ENCODE measurements at places on chromosomes 13 and 19. TPM values are rescaled to one million over a fixed set of nuclear protein-coding genes. Genes with fewer than 3 reads are reported as not detected.

The CRX gene
- not detected for total RNA-seq

The VSTM1 gene
- not detected for total RNA-seq

GRCh38 chr13:111856571-111856970 lies 210.4 kb upstream of the SOX1 start:
- DNase-seq = no peak

- DNase-seq = no peak
These were observed 69.2 kb upstream of the KCTD15 start for GRCh38 chr19:33727331-33727998.

DNA sequence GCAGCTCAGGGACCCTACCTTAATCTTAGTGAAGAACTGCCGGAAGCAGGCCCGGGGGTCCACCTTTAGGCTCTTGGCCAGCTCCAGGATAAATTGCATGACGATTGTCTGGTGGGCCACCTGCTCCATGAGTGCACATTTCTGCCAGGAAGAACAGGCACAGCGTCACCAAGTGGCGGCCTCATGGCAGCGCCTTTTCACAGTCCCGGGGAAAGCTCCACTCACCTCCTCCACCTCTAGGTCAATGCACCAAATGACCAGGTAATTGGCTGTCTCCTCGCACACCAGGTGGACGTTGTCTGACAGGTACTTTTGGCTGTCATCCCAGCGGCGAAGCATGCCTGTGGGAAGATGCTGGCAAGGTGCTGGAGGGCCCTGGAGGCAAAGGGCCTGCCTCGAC lies 8.3 kb downstream of the CDC37 start:
- DNase-seq = no peak

The KLC3 gene
- total RNA-seq = not detected

The SULT2A1 gene
- not detected for total RNA-seq

GRCh38 chr19:1746401-1747284 lies 6.7 kb upstream of the ONECUT3 start:
- no peak for DNase-seq

The DHRS12 gene
- 10.0 TPM for total RNA-seq

- DNase-seq = no peak
These were observed at the start of gene PPFIA3 for GRCh38 chr19:49119411-49120324. PPFIA3 (plus strand) TSS chr19:49119544; CDS start chr19:49127874, 8,330 bp downstream.

DNA sequence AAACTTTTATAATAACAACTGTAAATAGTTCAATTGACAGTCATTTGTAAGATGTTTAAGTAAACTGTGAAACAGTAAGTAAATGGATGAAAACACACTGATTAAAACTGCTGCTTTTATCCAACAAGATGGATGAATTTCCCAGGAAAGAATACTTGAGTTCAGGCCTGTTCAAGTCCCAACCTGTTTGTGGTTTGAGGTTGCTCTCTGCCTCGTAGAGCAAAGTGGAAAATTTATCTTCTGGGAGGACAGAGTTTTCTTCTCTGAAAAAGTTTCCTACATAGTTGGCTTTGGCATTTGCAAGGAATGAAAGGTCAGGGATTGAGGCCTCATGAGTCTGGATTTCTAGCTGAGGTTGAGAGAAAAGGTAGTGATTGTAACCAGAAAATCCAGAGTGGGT lies 15.2 kb upstream of the ZNF543 start:
- DNase-seq = no peak

The CKM gene
- not detected for total RNA-seq

- DNase-seq = no peak
These were observed 2.1 kb downstream of the FGF9 start for GRCh38 chr13:21672796-21673538.

DNA sequence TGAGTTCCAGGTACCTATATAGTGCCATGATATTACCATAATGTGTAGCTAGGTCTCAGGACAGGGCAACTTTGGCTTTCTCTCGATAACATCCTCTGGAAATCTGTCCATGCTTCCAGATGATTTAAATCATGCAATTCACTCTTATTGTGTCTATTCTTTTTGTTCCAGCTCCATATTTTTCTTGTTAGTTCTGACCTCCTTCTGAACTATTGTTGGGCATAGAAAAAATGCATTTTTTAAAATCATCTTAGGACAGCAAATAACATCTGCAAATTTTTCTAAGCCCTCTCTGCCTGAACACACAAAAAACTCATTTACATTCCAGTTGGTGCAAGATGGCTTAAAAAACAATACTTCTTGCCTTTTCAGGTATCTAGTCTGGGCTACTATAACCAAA lies 1561.0 kb upstream of the MIR17HG start:
- no peak for DNase-seq

GRCh38 chr19:31595521-31595920 lies 246.3 kb upstream of the TSHZ3 start:
- DNase-seq = no peak

The ADAMTSL5 gene
- total RNA-seq = 5.7 TPM

DNA sequence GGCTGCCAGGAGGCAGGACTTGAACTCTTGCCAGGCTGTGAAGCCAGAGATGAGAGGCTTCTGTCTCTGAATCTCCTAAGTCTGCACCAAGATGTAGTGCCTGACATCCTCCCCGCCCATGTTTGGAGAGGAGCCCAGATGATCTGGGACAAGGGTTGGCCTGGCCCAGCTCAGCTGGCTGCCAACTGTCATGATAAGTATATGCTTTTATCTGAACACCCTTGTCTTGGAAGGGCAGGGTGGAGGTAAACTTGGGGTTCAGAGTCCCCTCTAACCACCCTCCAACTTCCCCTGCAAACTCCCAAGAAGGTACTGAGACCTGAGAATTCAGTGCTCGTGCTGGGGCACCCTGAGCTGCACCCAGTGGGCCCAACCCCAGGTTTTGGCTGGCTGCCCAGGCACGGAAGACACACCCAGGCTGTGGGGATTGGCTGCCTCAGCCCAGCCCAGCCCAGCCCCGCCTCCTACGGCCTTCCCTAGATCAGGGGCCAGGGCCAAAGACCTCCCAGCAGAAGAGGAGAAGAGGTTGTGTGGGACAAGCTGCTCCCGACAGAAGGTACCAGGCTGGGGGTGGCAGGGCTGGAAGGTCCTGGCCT lies at the start of gene CYP4F12:
Gene CYP4F12, plus strand, starts transcription at position 508 of the 596 bp plus-strand sequence. CDS start 443 bp downstream, outside the sequence.
- DNase-seq = no peak

DNA sequence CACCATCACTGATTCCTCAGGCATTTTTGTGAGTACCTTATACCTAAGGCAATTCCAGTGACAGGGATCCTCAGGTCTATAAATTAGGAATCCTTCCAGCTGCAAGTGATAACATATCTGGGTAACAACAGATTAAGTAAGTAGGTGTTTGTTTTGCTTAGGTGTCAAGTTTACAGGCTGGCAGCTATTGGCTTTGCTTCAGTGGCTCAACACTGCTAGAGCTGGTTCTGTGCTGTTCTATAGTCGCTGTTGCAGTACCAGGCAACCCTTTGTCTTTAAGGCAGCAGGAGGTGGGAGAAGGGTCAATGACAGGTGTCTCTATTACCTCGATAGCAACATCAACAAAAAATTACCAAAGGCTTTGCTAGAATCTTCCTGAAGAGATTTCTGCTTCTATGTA lies 27.0 kb downstream of the SLC10A2 start:
- no peak for DNase-seq

DNA sequence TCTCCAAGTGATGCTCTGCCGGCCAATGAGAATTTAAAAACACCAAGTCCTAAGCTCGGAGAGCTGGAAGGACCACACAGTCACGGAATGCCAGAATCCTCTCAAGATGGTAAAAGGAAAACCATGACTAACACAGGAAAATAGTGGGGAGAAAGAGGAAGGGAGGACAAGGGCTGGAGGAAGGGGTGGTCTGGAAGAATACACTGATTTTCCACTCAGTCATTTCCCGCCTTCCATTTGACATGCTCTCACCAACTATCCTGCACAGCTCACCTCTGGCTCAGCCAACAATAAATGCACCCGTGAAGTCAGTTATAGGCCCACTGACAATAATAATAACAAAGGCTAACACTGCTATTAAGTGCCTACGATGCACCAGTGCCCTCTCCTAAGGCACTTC lies 31.5 kb downstream of the SLC7A1 start:
- DNase-seq = no peak

GRCh38 chr13:80047406-80047805 lies 293.5 kb downstream of the SPRY2 start:
- no peak for DNase-seq

GRCh38 chr19:29840066-29840950 lies 28.5 kb downstream of the CCNE1 start:
- no peak for DNase-seq

- no peak for DNase-seq
These were observed 988.5 kb downstream of the UQCRFS1 start for GRCh38 chr19:28224441-28224840.

The SMIM44 gene
- not detected for total RNA-seq

The MYO1F gene
- total RNA-seq = 67.4 TPM
